ENCODE measurements at places on chromosomes 5 and 9. TPM values are rescaled to one million over a fixed set of nuclear protein-coding genes. Genes with fewer than 3 reads are reported as not detected.

Gene ELOVL7
- 19.5 TPM for polyA plus RNA-seq

- peak; percentile 23 for DNase-seq
Observed at GRCh38 chr9:119736491-119737454, 367.5 kb upstream of the BRINP1 start.

DNA sequence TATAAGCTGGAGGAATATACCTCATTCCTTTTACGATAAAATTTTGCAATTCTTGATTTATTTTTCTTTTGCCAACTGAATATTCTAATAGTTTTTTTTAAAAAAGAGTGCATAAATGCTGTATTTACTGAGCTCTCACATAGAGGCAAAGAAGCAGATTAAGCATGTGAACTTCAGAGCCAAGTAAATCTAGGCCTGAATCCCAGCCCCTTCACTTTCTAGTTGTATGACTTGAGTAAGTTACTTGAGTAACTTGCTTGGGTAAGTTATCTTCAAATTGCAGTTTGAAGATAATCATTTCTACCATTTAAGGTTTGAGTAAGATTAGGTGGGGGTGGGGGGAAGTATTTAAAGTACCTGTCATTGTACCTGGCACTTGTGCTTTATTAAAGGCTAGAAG, 21.8 kb downstream of the LURAP1L start:
- DNase-seq: no peak

Gene GADD45G
- 2.8 TPM for polyA plus RNA-seq

GRCh38 chr5:3251784-3252183, 343.8 kb upstream of the IRX1 start:
- DNase-seq: no peak

GRCh38 chr9:79581794-79582193, 10.0 kb downstream of the TLE4 start:
- DNase-seq: no peak

DNA sequence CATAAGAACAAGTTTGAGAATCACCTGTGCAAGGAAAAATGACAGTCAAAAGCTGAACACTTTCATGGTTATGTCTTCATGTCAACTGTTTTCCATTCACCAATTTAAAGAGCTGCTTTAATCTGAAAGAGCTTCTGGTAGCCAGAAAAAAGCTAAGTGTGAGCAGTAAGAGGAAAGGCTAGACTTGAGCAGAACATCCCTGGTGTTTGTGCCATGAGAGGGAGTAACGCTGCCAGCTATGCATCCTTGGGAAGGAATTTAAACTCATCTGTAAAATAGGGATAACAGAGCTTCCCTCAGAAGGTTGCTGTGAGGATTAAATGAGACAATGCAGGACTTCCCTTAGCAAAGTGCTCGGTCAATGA, 193.7 kb downstream of the MAPKAP1 start:
- DNase-seq: no peak

DNA sequence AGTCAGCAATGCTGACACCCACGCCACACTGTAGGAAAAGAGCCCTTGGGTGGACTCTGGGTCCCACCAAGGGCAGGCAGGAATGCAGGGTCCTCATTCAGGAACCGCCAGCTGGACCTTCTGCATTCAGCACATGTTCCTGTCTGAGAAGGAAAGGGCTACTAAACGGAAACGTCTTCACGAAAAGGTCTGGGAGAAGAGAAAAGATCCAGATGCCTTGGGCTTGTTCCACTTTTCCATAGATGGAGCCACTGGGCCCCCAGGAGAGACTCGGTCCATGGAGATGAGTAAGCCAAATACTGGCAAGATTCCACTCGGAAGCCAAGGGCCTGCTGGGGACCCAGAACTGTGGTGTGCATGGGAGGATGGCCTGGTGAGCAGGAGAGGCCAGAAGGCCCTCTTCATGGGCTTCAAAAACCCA, 38.4 kb downstream of the LHFPL2 start:
- no peak for DNase-seq

DNA sequence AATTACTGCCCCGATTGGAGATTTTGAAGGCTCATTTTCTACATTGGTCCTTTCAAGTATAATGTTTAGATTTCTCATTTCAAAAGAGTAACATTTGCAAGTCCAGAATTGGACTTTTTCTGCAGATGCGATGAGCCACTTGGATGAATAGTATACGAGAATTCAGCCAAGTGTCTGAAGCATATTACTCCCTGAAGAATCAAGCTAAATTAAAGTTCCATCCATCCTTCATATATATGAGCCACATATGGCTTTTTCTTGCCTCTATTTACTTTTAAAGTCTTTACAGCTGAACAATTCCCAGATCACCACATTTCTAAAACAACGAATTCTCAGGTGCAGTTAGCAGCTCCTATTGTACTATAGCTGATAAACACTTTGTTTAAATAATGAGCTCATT, 288.7 kb downstream of the CEMIP2 start:
- DNase-seq: no peak

Gene TAF11L8
- not detected for polyA plus RNA-seq

DNA sequence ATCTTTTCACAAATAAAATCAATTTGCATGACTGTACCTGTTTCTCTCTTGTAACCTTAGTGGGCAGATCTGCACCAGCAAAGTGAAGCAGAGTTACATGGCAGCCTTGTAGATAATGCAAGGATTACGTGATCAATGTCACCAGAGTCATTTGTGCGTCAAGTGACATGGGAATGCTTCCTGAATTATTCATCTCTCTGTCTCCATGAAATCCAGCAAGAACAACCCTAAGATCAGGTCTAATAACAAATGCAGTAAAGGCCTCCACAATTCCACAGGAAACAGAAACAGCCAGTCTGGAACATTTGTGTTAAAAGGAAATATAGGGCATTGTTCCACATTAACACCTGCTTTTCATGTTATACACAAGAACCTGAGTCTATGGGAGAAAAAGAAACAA, 7.8 kb downstream of the GZMA start:
- no peak for DNase-seq

All from right renal pelvis (tissue), 4 donors.